ENCODE measurements at places on chromosomes 16 and 17. TPM values are rescaled to one million over a fixed set of nuclear protein-coding genes. Genes with fewer than 3 reads are reported as not detected.

- H3K36me3 ChIP-seq = no peaks in the 10 kb centered on the region
- DNase-seq = no peak
- H3K27ac ChIP-seq = no peak overlapping the region
- H3K4me3 ChIP-seq = no peak overlapping the region
Measured at GRCh38 chr16:89495121-89495520, 4.8 kb upstream of the ANKRD11 start.

GRCh38 chr17:15918661-15919259, 26.2 kb upstream of the ADORA2B start:
- no peak overlapping the region for H3K27ac ChIP-seq
- H3K4me1 ChIP-seq = peaks cover 7% of the 10 kb centered on the region
- H3K36me3 ChIP-seq = no peaks in the 10 kb centered on the region
- DNase-seq = no peak

Gene KRTAP4-9
- total RNA-seq = not detected

Gene TBC1D3L
- 12.5 TPM for total RNA-seq

Gene CES3
- total RNA-seq = 0.33 TPM

- no peak for DNase-seq
- H3K27ac ChIP-seq = no peak overlapping the region
- no peaks in the 10 kb centered on the region for H3K4me1 ChIP-seq
- no peaks in the 10 kb centered on the region for H3K36me3 ChIP-seq
- H3K4me3 ChIP-seq = no peak overlapping the region
- no peaks in the 10 kb centered on the region for H3K27me3 ChIP-seq
Measured at GRCh38 chr16:66294507-66294906, 72.0 kb upstream of the CDH5 start.

Gene UMOD
- not detected for total RNA-seq

Data from esophagus muscularis mucosa (tissue), 4 donors.